DMS 273 treated with DMSO at 0.1 percent for 48 hours (cell line): ENCODE measurements at places on chromosomes 16 and 17.

- DNase-seq: no peak
Observed at GRCh38 chr17:72056727-72057290, 64.0 kb upstream of the SOX9 start.

DNA sequence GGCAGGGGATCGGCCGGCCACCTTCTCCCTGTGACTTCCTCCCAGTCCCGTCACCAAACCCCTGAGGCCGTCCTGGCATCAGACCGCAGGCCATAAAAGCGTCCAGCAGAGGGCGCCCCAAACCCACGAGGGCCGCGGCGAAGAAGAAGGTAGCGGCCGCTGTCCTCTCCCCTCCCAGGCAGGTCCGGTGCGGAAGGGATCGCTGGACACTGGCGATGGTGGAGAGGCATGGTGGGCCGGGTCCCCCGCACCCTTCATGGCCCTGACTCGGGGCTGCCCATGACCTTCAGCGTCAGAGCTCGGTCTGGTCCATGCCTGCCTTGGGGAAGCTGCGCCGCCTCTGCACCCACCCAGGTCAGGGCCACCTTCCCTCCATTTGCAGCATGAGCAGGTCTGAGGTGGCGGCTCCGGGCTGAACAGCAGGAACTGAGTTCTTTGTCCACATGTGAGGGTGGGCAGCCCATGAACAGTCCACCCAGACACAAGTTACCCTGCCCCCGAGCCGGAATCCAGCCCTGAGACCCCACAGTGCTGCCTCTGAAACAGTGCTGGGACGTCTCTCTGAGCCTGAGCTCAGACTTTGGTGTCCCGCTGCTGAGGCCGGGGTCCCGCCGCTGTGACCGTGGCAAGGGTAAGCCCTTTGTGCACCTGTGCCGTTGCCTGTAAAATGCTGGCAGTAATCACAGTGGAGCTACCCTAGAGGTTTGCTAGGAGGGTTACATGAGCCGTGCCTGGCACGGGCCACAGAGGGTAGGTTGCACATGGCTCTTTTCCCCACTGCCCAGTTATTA is 40.8 kb upstream of the CMIP start:
- DNase-seq: no peak

- no peak for DNase-seq
Observed at GRCh38 chr17:41287050-41287449, 11.6 kb downstream of the KRTAP9-7 start.

DNA sequence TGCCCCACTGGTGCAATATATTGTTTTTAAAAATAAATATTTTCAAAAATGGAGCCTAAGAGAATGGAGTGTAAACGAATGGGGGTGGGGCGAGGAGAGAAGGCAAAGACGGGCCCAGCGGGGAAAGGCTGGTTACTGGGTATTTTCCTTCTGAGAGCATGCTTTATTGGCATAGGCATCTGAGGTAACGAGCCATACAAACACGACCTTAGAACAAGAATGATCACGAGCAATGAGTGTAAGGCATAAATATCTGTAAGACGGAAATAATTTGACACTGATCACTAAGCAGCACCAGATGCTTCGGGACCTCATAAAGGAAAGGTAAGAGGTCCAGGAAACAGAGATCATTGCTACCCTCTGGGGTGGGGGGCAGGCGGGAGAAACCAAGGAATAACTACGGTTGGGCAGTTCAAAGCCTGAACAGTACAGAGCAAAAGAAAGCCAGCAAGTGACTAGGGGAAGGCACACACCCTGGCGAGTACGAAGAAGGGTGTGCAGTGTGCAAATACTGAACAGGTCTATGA is 959 bp downstream of the SSH2 start:
- peak; percentile 52 for DNase-seq

GRCh38 chr16:67259705-67260104 is 10.9 kb downstream of the SLC9A5 start:
- no peak for DNase-seq

GRCh38 chr17:80807882-80808281 is 183.8 kb upstream of the CHMP6 start:
- no peak for DNase-seq

- DNase-seq: no peak
Observed at GRCh38 chr17:81528651-81529436, 667 bp downstream of the FSCN2 start.

DNA sequence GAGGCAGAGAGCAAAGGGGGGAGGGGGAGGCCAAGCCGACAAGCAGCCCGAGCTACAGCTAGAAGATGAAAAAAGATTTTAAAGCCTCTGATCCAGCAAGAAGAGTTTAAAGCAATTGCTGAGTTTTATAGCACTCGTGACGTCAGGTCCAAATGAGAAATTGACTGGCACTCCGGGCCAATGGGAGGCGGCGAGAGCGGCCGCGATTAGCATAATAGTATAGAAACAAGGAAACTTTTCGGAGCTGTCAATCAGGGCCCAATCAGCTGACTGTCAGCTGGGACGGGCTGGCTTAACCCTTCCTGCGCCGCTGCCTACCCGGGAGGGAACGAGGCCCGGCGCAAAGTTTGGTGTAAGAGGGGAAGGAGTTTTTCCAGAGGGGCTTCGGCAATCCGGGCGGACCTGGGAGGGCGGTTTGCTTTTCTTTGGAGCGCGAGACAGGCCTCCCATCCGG is at the start of gene MAF:
MAF (minus strand) TSS at position 100 of the 454 bp plus-strand sequence. CDS start 835 bp downstream, outside the sequence.
- DNase-seq: peak; percentile 27

DNA sequence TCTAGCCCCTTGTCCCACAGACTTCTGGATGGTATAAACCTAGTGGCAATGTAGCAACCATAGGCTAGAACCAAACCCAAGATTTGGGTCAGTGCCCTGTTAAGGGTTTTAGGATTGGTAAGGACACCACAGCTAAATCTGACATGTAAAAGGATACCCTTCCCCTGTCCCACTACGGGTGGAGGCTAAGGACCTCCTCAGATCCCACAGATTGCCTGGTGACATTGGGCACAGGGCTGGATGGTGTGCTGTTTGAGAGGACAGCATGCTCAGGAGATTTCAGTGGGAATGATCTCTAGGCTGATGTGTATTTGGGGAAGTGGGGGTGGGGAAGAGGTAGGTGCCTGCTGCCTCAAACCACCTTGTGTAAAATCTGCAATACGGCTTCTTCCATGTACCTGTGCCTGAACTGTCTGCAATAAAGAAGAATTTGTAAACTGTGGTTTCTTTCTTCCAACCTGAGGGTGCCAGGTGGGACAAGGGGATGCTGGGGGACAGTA is 671 bp upstream of the EDC4 start:
- DNase-seq: no peak

DNA sequence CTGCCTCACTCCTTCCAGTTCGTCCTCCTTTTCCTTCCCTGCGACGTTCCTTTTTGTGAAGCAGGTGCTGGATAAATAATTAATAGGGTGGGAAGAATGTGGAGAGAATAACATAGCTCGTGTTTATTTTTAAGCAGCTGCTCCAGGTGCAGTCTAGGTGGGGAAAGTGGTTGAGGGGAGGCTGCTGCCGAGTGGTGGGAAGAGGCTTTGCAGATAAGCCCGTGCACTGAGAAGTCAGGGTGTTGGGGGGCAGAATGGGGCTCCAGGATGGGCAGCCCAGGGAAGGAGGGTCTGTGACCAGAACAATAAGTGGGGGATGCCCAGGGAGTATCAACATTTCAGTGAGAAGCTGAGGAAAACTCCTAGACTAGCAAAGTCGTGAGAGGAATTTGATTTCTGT is 300.5 kb downstream of the CPPED1 start:
- DNase-seq: no peak

DNA sequence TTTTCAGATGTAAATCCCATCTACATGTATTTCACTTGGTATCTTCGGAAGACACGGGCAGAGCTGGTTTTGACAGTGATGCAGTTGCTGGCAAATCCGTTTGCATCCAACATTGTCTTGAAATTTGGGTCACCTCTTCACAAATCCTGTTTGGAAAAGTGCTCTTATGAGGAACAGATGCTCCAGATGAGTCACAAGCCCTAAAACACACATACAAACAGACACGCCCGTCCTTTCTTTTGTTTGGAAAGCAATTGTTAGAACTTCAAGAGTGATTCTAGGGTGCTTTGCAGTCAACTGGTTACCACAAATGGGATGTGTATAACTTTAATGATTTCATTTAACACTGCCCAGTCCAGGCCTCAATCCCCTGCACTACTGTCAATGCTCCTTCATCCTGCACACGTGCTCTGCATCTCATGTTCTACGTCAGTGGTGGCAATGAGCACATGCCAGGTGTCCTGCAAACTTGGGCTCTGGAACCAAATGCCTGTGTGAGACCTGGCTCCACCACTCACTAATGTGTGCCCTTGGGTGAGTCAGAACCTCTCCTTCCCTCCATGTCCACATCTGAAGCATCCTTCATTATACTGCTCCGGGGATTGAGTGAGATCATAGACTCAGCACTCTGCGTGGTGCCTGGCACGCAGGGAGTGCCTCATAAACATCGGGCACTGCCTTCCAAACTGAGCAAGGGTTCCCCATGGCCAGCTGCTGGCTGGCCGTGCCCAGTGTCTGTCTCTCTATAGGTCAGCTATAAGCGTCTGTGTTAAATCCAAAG is 19.3 kb upstream of the FOXF1 start:
- DNase-seq: no peak

GRCh38 chr17:46192189-46192438 is 1.1 kb downstream of the KANSL1 start:
- DNase-seq: no peak

GRCh38 chr16:85657267-85657650 is 31.5 kb downstream of the GINS2 start:
- no peak for DNase-seq

DNA sequence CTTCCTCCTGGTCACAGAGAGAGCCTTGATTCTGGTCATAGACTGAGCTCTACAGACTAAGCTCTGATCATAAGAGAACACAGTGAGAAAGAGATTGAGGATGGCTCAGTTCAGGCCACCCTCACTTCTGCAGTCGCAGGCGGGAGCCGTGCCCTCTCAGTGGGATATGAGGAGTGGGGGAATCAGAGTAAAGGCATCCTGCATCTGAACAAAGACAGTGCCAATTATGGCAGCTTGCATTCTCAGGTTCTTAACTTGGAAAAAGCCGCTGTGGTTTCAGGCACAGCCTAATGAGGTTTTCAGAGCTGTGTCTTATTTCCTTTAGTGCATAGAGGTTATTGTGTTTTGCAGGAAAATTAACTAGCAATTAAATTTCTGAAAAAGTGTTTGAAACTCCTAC is 134.4 kb upstream of the NLRP1 start:
- DNase-seq: no peak

DNA sequence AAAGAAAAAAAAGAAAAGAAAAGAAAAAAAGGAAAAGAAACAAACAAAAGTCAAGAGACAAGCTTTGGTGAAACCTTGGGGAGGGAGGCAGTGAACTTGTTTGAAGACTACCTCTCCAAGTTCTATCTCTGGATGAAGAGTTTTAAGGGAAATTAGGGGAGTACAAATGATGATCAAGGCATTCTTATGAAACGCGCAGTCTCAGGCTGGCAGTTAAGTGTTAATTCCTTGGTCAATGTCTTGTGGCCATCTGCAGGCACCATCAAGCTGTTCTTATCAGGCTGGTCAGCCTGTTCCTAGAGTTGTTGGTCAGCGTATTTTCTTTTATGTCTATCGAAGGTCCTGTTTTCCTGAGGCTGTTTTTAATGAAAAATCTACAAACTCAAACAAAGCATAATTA is 8.2 kb upstream of the DRG2 start:
- DNase-seq: no peak
